Epithelial cell of proximal tubule (primary cell): ENCODE measurements at places on chromosomes 3 and 15.

DNA sequence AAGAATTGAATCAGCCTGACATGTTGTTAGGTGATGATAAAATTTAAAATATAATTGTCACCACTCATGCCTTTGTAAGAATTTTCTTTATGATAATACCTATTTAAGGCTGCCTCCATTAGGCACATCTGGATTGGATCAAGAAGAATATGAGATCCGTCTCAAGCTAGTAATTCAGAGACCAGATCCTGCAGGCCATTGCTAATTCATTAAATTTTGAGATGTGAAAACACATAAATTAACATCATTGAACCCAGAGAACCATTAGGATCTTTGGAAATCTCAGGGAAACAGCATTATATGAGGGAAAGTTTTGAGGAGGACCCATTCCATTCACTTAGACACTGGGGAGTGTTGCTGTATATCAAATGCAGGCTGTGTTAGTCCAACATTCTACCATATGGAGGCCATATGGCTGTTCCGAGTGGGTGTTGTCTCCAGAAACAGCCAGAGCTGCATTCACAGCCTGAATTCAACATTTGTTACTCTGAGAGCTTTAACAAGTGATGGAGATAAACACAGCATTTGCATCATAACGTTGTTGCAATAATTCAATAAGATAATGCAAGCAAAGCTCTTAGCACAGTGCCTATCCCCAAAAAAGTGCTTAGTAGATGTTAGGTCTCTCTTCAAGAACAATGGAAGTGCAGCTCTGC is 67.4 kb downstream of the DTWD1 start:
- DNase-seq = no peak

GRCh38 chr3:57659806-57660439 is 33.0 kb downstream of the DENND6A start:
- DNase-seq = no peak

DNA sequence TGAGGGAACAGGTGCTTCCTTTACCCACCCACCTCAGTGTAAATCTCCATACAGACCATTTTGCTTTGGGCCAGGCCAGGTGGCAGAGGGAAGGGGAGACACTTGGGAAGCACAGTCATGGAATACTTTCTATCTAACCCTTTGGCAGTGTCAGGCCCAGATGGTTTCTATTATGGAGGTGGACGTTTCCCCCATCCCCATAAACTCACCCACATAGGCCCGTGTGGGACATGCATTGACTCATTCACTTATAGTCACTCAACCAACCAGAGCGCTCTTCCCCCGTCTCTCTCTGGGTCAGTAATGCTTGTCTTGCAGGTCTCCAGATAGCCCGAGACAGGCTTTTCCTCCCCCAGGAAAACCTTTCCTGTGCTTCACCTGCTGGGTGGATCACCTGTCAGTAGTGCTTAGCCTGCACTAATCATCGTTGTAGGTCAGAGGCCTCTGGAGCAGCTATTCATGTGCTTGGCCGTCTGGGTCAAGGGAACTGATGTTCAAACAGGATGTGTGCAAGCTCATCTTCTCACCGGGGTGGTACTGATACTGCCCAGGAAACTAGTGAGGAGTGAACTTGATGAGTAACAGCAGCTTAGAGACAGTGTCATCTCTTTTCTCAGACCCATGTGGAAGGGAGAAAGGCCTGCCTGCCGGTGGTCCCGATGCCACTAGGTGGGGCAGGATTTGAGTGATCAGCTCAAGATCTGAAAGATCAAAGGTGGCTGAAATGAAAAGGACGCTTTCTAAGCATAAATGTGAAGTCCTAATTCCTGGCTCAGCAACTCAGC is 67.1 kb downstream of the CEMIP start:
- DNase-seq = no peak

DNA sequence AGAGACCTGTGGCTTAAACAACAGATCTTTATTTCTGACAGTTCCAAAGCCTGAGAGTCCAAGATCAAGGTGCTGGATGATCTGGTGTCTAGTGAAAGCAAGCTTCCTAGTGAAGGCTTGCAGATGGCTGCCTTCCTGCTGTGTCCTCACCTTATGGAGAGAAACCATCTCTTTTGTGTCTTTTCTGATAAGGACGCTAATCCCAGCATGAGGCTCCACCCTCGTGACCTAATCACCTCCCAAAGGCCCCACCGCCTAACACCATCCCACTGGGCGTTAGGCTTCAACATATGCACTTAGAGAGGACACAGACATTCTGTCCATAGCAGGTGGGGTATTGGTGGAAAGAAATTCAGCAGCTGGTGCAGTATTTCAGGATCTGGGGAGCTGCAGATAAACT is 19.8 kb upstream of the LYSMD4 start:
- DNase-seq = no peak

GRCh38 chr15:101676921-101677329 is 24.7 kb upstream of the TM2D3 start:
- no peak for DNase-seq

DNA sequence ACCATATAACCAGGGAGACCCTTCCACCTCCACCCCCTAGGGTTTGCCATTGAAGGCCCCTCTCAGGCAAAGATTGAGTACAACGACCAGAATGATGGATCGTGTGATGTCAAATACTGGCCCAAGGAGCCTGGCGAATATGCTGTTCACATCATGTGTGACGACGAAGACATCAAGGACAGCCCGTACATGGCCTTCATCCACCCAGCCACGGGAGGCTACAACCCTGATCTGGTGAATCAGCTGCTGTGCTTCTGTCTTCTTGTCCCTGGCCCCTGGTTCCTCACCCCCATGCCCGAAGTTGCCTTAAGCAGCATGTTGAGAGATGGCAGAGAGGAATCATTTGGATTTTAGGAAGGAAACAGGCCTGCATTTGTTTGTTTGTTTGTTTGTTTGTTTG is 98.4 kb downstream of the FLNB start:
- no peak for DNase-seq

GRCh38 chr15:85063088-85063487 is 81.4 kb downstream of the PDE8A start:
- DNase-seq = no peak

- DNase-seq = no peak
Measured at GRCh38 chr3:116946376-116946775, 236.8 kb downstream of the TUSC7 start.

DNA sequence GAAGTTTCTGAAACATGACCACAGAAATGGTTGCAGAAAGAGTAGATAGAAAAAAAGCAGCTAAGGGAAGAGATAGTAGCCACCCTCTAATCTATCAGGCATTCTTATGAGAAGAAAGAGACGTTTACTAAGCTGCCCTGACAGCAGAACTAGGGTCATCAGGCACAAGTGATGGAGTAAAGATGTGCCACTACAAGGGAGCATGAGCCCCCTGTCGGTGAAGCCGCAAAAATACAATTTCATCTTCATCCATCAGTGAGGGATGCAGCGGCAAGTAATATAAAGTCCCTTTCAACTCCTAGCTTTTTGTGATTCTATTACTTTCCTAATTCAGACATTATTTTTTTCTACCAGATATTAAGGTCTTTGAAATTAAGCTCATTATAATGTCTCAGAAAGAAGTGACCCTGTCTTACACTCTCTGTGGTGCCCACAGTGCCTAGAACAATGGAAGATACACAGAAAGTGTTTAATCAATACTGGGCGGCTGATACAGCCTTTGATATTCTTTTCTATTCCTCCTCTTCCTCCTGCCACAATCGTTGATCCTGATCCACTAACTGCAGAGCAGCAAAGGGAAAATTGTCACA is 651.6 kb downstream of the NTRK3 start:
- no peak for DNase-seq

- no peak for DNase-seq
Measured at GRCh38 chr15:70033109-70033508, 64.6 kb downstream of the TLE3 start.
